ENCODE measurements at places on chromosomes 1 and 21. TPM values are rescaled to one million over a fixed set of nuclear protein-coding genes. Genes with fewer than 3 reads are reported as not detected.

GRCh38 chr1:77283701-77284425 lies 2.0 kb downstream of the AK5 start:
- DNase-seq, result no peak
- H3K4me3 ChIP-seq, result no peak overlapping the region
- H3K27me3 ChIP-seq, result peaks cover 45% of the 10 kb centered on the region
- H3K4me1 ChIP-seq, result peaks cover 15% of the 10 kb centered on the region
- no peak overlapping the region for H3K27ac ChIP-seq

DNA sequence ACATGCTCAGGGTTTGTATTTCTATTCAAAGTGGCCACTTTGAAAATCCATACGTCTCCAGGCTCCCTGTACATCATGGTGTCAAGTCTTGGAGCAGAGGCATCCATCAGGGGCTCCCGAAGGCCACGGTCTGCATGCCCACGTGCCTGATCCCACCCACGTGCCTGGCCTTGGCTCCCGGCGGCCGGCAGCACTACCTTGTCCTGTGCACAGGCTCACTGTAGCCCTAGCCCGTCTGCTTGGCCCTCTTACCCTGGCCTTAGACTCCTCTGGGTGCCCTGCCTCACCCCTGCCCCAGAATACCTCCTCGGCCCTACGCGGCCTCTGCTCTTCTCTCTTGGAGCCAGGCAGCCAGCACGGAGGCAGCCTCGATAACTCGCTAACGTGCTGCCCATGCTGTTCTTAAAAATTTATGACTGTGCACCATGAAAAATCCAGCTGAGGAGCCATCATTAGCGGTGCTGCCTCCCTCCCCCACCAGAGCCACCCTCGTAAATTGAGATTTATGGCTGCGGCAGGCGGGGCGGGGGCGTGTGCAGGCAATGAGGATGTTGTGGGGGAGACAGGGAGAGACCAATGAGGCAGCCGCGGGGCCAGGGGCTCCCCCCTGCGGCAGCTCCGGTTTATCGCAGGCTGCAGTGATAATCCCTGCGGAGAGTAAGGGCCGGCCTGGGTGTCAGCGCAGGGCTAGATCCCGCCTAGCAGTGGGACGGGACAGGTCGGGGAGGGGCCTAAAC lies 24.6 kb downstream of the DMAP1 start:
- peaks cover 9% of the 10 kb centered on the region for H3K4me1 ChIP-seq
- no peaks in the 10 kb centered on the region for H3K27me3 ChIP-seq

DNA sequence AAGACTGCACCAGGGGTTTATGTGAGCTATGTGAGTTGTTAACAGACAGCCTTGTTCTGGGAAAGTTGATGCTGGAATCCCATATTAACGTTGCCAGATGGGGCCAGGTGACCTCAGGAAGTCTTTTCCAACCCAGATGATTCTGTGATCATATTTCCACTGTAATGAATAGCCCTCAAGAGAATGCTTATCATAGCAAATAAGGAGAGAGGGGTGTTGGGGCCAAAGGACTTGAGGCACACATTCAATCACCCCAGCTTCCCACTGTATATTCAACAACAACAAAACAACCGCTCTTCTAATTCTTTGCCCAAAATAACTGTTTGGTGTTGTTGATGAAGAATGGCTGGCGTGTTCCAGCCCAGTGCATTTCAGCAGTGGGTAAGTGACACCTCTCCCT lies 14.1 kb downstream of the ZNF697 start:
- H3K4me3 ChIP-seq, result no peak overlapping the region
- H3K36me3 ChIP-seq, result no peaks in the 10 kb centered on the region
- H3K27ac ChIP-seq, result no peak overlapping the region
- peaks cover 9% of the 10 kb centered on the region for H3K27me3 ChIP-seq

- no peak overlapping the region for H3K4me3 ChIP-seq
- H3K27me3 ChIP-seq, result no peaks in the 10 kb centered on the region
- H3K36me3 ChIP-seq, result no peaks in the 10 kb centered on the region
- H3K4me1 ChIP-seq, result no peaks in the 10 kb centered on the region
- no peak for DNase-seq
These were observed 15.9 kb upstream of the S1PR1 start for GRCh38 chr1:101220906-101221305.

DNA sequence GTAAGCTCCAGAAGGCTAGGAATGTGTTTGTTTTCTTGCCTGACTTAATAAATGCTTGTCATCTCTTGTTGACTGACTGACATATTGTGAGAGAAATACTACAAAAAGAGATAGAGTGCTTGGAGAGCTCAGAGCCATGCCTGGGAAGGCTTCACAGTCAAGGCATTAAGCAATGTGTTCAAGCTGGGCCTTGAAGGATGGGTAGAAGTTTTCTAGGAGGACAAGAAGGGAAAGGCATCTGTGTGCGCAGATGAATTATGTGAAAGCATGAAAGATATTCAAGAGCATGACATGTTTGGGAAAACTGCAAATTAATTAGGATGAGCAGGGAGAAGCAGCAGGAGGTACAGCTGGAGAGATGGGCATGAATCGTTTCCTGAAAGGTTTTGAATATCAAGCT lies 5.6 kb downstream of the SLAMF8 start:
- H3K36me3 ChIP-seq, result no peaks in the 10 kb centered on the region
- H3K27ac ChIP-seq, result no peak overlapping the region
- DNase-seq, result no peak
- no peak overlapping the region for H3K4me3 ChIP-seq
- H3K4me1 ChIP-seq, result peaks cover 1% of the 10 kb centered on the region
- no peaks in the 10 kb centered on the region for H3K27me3 ChIP-seq

The GPR52 gene
- 0.52 TPM for total RNA-seq

The INKA2 gene
- total RNA-seq, result 1.4 TPM

The GLIS1 gene
- 0.05 TPM for total RNA-seq

The ELAPOR1 gene
- 1.3 TPM for total RNA-seq

The COL6A1 gene
- 39.0 TPM for total RNA-seq

The E2F2 gene
- 28.8 TPM for total RNA-seq

The TMEM35B gene
- 21.9 TPM for total RNA-seq
